ENCODE measurements at places on chromosomes 12 and 14.

DNA sequence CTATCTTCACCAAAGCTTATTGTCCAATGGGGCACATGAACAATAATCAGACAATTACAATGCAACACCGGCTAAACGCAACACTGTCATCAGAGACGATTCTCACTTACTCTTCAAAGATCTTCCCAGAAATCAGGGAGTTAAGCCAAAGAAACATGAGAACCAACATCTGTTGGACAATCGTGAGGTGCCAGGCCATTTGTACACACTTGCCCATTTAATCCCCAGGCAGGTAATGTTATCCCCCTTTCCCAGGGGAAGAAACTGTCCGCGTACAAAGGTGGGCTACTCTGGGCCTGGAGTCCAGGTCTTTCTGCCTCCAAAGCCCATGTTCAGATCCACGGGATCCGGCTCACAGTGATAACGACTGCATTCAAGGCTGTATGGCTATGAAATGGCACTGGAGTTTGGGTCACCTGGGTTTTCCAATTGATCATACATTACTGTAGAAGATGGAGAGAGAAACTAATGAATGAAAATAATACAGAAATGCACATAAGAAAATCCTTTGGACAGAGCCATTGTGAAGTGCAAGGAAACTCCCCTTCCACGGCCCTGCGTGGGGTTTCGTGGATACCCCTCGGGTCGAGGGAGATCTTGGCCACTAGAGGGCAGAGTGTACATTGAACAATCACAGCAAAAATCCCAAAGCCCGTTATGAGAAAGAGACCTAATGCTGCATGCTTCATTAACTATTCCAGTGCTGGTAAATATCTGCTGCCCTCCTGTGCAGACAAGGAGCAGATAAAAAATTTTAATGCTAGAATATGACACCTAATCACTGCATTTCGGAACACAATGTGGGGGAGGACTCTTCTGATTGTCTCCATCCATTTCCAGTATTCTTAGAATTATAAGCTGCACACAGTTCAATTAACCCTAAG lies 111.4 kb downstream of the EGLN3 start:
- H3K27me3 ChIP-seq, result peaks cover 6% of the 10 kb centered on the region
- H3K4me1 ChIP-seq, result peaks cover 2% of the 10 kb centered on the region
- no peak overlapping the region for H3K27ac ChIP-seq
- no peak overlapping the region for H3K4me3 ChIP-seq

DNA sequence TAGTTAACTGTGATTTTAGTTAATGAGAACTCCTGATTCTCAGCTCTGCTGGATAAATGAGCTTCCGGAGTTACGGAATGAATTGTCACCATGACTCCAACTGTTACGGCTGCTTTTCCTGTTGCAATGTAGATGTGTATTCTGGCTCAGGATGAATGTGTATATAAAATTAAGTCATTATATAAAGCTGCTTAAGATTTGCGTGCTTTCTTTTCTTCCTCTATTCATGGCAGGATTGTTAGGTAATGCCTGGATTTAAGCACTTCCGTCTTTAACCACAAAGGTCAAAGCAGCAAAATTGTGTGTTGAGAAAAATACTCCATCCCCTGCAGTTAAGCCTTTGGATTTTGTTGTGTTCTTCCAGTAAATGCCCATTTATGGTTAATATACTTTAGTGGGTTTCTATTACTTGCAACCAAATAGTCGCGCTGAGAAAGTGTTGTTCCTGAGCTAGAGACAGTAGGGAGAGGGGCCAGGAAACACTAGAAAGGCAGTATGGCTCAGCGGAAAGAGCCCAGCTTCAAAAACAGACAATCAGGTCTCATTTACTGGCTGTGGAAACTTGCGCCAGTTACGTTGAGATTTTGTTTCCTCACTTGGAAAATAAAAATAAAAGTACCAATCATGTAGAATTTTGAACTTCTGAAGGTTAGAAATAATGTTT lies 9.4 kb upstream of the CCDC175 start:
- H3K27ac ChIP-seq, result no peak overlapping the region
- DNase-seq, result no peak

DNA sequence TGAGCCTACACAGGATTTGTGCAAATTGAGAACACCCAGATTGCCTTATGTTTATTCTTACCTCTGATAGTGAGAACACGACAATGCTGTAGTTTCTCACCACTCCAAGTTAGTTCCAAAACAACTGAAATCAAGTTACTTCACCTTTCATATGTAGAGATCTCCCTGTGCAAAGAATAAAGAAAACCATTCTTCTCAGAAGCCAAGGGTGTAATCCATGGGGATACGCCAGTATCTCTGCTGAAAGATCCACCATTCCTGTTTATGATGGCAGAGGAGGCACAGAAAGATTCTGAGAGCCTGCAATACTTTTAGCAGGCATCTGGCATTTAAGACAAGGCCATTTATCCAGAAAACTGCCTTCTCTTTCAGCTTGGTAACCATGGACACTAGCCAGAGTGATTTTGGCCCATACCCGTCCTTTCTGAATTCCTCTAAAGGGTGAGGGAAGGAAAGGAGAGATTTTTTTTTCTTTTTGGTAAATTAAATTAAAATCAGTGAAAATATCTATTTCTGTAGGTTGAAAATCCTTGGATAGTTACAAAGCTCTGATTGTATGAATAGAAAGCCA lies 355.4 kb upstream of the FAR2 start:
- DNase-seq, result no peak
- no peak overlapping the region for H3K4me3 ChIP-seq
- H3K27me3 ChIP-seq, result no peaks in the 10 kb centered on the region
- no peaks in the 10 kb centered on the region for H3K4me1 ChIP-seq
- no peak overlapping the region for H3K27ac ChIP-seq

GRCh38 chr12:112843287-112843686 lies 51.7 kb downstream of the RPH3A start:
- H3K36me3 ChIP-seq, result no peaks in the 10 kb centered on the region
- no peak for DNase-seq
- H3K4me1 ChIP-seq, result no peaks in the 10 kb centered on the region
- no peak overlapping the region for H3K4me3 ChIP-seq

- H3K36me3 ChIP-seq, result no peaks in the 10 kb centered on the region
- no peak overlapping the region for H3K4me3 ChIP-seq
- H3K27me3 ChIP-seq, result no peaks in the 10 kb centered on the region
- no peak for DNase-seq
Measured at GRCh38 chr12:23954332-23954731, 4.9 kb upstream of the SOX5 start.

- H3K36me3 ChIP-seq, result peaks cover 2% of the 10 kb centered on the region
- peak overlapping the region; percentile 91 for H3K4me3 ChIP-seq
- peaks cover 14% of the 10 kb centered on the region for H3K4me1 ChIP-seq
- no peaks in the 10 kb centered on the region for H3K27me3 ChIP-seq
Measured at GRCh38 chr14:105315941-105316576, 1.5 kb downstream of the PACS2 start.

DNA sequence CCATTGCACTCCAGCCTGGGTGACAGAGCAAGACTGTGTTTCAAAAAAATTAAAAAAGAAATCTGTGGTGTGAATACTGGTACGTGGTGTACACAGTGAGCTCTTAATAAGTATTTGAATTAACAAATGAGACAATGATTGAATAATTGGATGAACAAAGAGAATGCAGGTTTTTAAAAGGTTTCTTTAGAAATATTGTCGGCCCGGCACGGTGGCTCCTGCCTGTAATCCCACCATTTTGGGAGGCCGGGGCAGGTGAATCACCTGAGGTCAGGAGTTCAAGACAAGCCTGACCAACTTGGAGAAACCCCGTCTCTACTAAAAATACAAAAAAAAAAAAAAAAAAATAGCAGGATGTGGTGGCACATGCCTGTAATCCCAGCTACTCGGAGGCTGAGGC lies 6.6 kb downstream of the HIF1A start:
- peaks cover 35% of the 10 kb centered on the region for H3K4me1 ChIP-seq
- DNase-seq, result no peak
- no peak overlapping the region for H3K4me3 ChIP-seq
- H3K36me3 ChIP-seq, result peaks cover 3% of the 10 kb centered on the region
- H3K27me3 ChIP-seq, result no peaks in the 10 kb centered on the region
- no peak overlapping the region for H3K27ac ChIP-seq

GRCh38 chr14:76696361-76696760 lies 64.9 kb upstream of the VASH1 start:
- no peak overlapping the region for H3K4me3 ChIP-seq
- H3K27ac ChIP-seq, result no peak overlapping the region
- H3K27me3 ChIP-seq, result no peaks in the 10 kb centered on the region
- no peak for DNase-seq
- H3K36me3 ChIP-seq, result no peaks in the 10 kb centered on the region

- DNase-seq, result peak; percentile 15
- peaks cover 65% of the 10 kb centered on the region for H3K27me3 ChIP-seq
- peak overlapping the region; percentile 78 for H3K27ac ChIP-seq
- H3K4me1 ChIP-seq, result peaks cover 12% of the 10 kb centered on the region
- peak overlapping the region; percentile 84 for H3K4me3 ChIP-seq
- H3K36me3 ChIP-seq, result no peaks in the 10 kb centered on the region
Measured at GRCh38 chr12:78863482-78864402, 832 bp upstream of the SYT1 start.

DNA sequence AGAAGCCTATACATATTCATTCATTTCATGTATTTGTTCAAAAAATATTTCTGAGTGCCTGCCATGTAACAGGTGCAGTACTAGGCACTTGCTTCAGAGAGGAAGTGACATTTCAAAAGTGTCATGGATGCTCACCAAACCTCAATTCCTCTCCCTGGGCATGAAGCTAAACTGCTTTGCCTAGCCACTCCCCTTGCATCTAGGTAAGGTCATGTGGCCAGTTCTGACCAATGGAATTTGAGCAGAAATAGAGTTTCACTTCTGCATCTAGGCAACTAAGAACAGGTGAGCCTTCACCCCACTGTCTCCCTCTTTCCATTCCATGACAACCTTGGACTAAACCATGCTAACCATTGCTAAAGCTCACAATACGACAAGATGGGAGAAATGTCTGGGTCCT lies 27.6 kb downstream of the TC2N start:
- H3K36me3 ChIP-seq, result no peaks in the 10 kb centered on the region
- DNase-seq, result no peak
- H3K27ac ChIP-seq, result no peak overlapping the region
- H3K4me3 ChIP-seq, result no peak overlapping the region
- peaks cover 5% of the 10 kb centered on the region for H3K4me1 ChIP-seq

DNA sequence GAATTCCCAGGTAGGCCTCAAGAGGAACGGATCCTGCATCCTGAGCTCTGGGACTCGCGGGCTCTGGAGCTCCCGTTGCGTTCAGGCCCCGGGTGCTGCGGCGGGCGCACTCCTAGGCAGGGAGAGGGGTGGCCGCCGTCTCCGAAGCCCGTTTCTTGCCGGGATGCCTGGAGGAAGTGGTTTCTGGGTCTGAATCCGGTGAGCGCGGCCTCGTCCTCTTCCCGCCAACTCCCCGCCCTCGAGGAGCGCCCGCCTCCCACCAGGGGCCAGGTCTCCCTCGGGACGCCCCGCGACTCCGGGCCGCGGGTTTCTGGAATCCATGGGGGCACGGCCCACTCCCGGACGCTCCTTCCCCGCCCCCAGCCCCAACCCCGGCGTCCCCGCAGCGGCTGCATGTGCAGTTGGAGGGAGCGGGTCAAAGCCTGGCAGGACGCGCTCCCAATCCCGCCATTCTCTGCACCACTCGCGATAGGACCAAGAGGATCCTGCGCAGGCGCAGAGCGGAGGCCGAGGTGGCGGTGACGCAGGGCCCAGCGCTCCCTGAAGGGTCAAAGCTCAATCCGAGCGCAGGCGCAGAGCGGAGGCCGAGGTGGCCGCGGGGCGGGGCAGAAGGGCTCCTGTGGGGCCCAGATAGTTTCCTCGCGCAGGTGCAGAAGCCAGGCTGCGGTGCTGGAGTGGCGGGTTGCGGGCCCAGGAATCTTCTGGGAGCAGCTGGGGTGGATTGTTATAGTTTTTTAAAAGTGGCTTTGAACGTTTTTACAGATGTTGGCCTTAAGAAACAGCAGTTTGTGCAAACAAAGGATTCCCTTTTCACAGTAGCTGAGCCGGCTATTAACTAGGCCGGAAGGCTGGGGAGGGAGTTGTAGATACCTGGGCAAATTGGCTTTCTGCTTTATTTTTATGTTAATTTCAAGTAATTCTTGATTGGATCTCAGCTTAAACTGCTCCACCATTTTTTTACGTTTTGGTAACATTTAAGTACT lies 796.4 kb downstream of the AACS start:
- no peak overlapping the region for H3K4me3 ChIP-seq
- no peaks in the 10 kb centered on the region for H3K36me3 ChIP-seq
- DNase-seq, result peak; percentile 16
- H3K27ac ChIP-seq, result no peak overlapping the region
- H3K27me3 ChIP-seq, result no peaks in the 10 kb centered on the region

DNA sequence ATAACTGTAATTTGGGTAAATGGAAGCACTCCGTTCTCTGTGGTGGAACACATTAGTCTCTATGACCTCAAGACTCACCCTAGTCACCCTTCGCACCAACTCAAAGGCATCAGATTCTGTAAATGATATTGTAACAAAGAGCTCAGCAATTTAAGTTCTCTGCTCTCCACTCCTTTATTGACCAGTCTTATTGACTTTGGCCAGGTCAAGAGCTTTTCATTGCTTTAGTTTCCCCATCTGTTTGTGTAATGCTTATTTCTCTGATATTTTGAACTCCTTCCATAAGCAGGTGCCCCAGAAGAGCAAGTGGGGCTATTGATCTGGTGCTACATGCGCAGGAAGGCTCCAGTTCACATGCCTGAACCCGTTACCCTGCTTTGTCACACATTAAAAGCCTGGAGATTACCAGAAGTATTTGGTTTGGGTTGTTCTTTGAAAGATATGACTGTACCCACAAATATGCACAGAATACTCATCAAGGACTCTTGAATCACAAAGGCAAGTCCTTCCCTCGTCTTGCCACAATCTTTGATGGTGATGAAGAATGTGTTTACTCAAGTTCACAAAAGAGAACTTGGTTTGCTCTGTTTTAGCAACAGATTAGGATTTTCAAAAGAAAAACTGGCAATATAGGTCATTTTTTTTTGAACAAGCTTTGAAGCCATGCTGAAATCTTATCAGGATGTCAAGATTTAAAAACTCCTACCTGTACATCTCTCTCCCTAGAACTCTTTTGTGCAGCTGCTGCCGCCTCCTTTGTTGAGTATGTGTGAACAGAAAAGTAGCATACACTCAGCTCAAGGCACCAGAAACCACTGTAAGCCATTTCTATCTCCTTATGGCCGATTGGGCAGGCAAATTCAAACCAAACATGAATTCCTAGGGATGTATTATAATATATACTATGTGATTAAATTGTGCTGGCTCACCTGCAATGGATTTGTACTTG lies 193.9 kb downstream of the BCAT1 start:
- no peak for DNase-seq
- peaks cover 57% of the 10 kb centered on the region for H3K4me1 ChIP-seq
- H3K27me3 ChIP-seq, result peaks cover 7% of the 10 kb centered on the region

- no peaks in the 10 kb centered on the region for H3K36me3 ChIP-seq
- DNase-seq, result no peak
- H3K4me3 ChIP-seq, result no peak overlapping the region
- H3K27ac ChIP-seq, result peak overlapping the region; percentile 74
Measured at GRCh38 chr12:110853836-110854235, 7.0 kb downstream of the CCDC63 start.
